CD4-positive, CD25-positive, alpha-beta regulatory T cell (primary cell): ENCODE measurements at places on chromosomes 2 and 18. TPM values are rescaled to one million over a fixed set of nuclear protein-coding genes. Genes with fewer than 3 reads are reported as not detected.

Gene RAPH1
- 0.53 TPM for polyA plus RNA-seq

Gene SPR
- polyA plus RNA-seq, result 0.13 TPM

Gene LCLAT1
- polyA plus RNA-seq, result 6.0 TPM

Gene CERKL
- polyA plus RNA-seq, result 10.9 TPM

Gene NCKAP5
- polyA plus RNA-seq, result not detected
